Camera-type eye (tissue), 1 donor: ENCODE measurements at places on chromosomes 5 and 9. TPM values are rescaled to one million over a fixed set of nuclear protein-coding genes. Genes with fewer than 3 reads are reported as not detected.

GDA gene
- total RNA-seq, result 0.55 TPM

ROR2 gene
- 24.1 TPM for total RNA-seq

DOLPP1 gene
- total RNA-seq, result 8.9 TPM

CSF1R gene
- total RNA-seq, result 22.4 TPM

TMEM171 gene
- 1.6 TPM for total RNA-seq

PARP8 gene
- total RNA-seq, result 19.0 TPM

GPX3 gene
- 129 TPM for total RNA-seq

PRXL2C gene
- total RNA-seq, result 13.1 TPM

SLC34A3 gene
- not detected for total RNA-seq

MEIKIN gene
- 0.55 TPM for total RNA-seq

RANBP6 gene
- total RNA-seq, result 60.9 TPM

SHOC1 gene
- total RNA-seq, result not detected

TAS2R1 gene
- not detected for total RNA-seq

F2RL1 gene
- total RNA-seq, result 4.2 TPM

INSL4 gene
- not detected for total RNA-seq

DELE1 gene
- total RNA-seq, result 73.4 TPM

PCDHGA2 gene
- total RNA-seq, result 15.8 TPM

CTNNAL1 gene
- total RNA-seq, result 65.6 TPM

GLRA1 gene
- 1.4 TPM for total RNA-seq

LHFPL2 gene
- 66.4 TPM for total RNA-seq

CHD1 gene
- 169 TPM for total RNA-seq

ZNF883 gene
- 18.9 TPM for total RNA-seq

CDC20B gene
- total RNA-seq, result 0.38 TPM

KIF24 gene
- total RNA-seq, result 4.3 TPM

TAF1L gene
- not detected for total RNA-seq

TMEM232 gene
- 11.8 TPM for total RNA-seq

CARTPT gene
- total RNA-seq, result not detected

NRARP gene
- 23.3 TPM for total RNA-seq

FCN1 gene
- 4.9 TPM for total RNA-seq

NME5 gene
- total RNA-seq, result 5.6 TPM

WDR38 gene
- total RNA-seq, result not detected

GRIN3A gene
- total RNA-seq, result 7.5 TPM

CDH9 gene
- 1.6 TPM for total RNA-seq

OBP2A gene
- not detected for total RNA-seq

FBXO38 gene
- total RNA-seq, result 78.3 TPM

PRDM9 gene
- total RNA-seq, result not detected

GNA14 gene
- total RNA-seq, result 4.3 TPM

JAKMIP2 gene
- 18.3 TPM for total RNA-seq

DND1 gene
- 0.60 TPM for total RNA-seq

AHRR gene
- total RNA-seq, result 11.5 TPM

ANKRD20A1 gene
- 7.1 TPM for total RNA-seq

SURF1 gene
- 18.3 TPM for total RNA-seq

KCNIP1 gene
- 10.1 TPM for total RNA-seq
